ENCODE measurements at places on chromosomes 2 and 18.
A peak's percentile ranks its signal among the peaks of the same experiment; 100 is the strongest.

GRCh38 chr2:7618031-7618430 is 700.8 kb downstream of the RNF144A start:
- no peak for DNase-seq

- no peak for DNase-seq
Measured at GRCh38 chr2:1941556-1941955, 197.2 kb upstream of the PXDN start.

- DNase-seq, result no peak
Measured at GRCh38 chr2:138829326-138829919, 49.2 kb upstream of the NXPH2 start.

GRCh38 chr2:55296393-55296792 is 27.4 kb upstream of the MTIF2 start:
- DNase-seq, result no peak

GRCh38 chr2:192277494-192278109 is 82.9 kb upstream of the TMEFF2 start:
- no peak for DNase-seq

DNA sequence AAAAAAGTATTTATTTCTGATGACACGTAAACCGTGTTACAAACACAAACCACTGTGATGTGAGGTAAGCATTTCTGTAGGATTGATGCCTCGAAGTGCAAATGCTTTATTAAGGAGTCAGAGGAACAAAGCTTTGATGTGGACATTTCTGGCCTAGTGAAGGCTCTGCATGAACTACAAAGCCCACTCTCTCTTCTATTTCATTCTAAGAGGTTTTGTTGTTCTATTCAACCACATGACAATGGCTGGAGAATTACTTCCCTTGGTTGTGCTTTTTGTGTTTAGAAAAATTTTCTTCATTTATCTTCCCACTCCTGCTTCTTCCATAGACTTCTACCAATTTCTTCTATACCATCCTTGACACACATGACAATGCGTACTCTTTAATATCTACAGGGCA is 125.7 kb upstream of the CCDC195 start:
- no peak for DNase-seq

GRCh38 chr2:127471286-127471988 is 53.2 kb downstream of the PROC start:
- no peak for DNase-seq

GRCh38 chr18:38035193-38035592 is 469.6 kb upstream of the CELF4 start:
- DNase-seq, result no peak

- DNase-seq, result no peak
Measured at GRCh38 chr2:140256080-140256479, 1475.9 kb upstream of the NXPH2 start.

DNA sequence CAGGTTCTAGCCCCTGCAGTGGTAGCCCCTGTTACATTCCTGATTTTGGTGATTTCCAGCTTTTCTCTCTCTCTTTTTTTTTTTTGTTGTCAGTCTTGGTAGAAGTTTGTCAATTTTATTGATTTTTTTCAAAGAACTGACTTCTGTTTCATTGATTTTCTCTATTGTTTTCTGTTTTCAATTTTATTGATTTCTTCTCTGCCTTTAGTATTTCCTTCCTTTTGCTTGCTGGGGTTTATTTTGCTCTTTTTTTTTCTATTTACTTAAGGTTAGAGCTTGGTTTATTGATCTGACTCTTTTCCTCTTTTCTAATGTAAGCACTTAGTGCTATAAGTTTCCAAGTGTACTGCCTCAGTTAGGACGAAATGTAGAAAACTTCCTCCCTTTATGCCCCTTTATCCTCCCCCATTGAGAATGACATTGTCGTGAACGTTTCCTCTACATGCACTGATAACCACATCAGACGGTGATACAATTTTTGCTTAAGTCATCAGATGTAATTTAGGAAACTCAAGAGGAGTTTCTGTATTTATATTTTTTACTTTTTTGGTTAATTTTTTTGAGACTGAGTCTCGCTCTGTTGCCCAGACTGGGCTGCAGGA is 81.1 kb upstream of the HS6ST1 start:
- no peak for DNase-seq

GRCh38 chr2:20579866-20580265 is 71.0 kb downstream of the HS1BP3 start:
- DNase-seq, result no peak

DNA sequence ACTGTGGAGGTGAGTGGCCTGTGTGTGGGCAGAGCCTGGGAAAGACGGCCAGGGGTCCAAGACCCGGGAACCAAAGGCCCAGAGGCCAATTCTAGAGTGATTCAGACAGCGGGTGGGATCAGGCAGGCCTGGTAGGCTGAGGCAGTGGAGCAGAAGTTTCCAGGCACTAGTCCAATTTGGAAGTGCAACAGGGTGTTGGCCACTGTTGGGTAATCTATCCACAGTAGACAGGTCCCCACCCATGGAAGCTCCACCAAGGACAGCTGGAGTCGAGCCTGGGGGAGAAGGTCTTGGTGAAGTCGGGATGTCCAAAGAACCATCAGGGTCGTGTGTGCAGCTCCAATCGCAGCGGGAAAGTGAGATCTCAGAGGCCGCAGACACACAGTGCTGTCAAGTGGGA is 125.8 kb upstream of the COPS8 start:
- no peak for DNase-seq

GRCh38 chr2:150981826-150982225 is 279.8 kb downstream of the RBM43 start:
- DNase-seq, result peak; percentile 17

DNA sequence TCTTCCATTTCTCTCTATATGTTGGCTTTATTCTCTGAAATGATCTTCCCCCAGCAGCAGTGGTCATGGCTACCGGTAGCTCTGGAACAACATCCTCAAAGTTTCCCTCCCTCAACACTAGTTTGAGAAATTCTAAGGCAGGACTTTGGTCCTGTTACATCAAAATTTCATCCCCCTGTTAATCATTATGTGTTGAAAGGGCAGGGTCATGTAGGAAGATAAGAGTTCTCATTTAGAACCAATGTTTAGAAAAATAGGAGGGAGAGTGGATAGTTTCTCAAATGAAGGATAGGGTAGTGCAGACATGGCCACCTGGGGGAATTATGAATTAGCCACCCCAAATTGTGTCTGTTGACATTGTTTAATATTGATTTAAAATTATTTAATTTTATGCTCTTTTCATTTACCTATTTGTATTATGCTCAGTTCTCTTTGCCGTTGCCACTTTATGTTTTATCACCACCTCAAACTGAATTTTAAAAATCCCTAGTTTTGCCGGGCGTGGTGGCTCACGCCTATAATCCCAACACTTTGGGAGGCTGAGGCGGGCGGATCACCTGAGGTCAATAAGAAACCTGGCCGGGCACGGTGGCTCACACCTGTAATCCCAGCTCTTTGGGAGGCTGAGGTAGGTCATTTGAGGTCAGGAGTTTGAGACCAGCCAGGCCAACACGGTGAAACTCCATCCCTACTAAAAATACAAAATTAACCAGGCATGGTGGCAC is 22.3 kb downstream of the EML4 start:
- DNase-seq, result no peak

DNA sequence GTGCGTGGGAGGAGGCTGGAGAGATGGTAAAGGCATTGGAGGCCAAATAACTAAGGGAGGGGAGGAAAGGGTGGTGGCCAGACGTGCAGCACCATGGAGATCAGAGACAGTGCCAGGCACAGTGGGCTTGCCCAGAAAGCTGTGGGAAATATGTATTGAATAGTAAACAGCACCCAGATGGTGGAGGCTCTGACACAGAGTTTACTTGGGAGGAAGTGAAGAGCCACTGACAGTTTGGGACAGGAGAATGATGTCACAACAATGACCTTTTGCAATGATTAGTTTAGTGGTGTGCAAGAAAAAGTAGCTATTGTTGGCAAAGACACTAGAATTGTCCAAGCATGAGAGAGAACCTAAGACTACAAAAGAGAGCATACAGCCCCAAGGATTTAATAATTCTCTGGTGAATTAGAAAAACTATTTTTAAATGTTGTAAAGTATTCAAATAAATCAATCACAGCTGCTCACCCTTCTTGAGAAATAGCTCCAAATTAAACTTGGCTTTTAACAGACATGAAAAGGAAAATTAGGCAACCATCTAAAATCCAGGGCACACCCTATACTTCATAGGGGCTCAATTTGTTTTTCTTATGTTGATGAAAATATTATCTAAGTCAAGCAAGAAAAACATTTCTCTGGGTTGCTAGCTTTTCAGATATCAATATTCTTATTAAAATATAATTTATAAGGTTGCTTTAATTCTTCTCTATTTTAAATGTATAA is 458.7 kb upstream of the HNRNPA3 start:
- DNase-seq, result no peak

GRCh38 chr2:239150125-239151011 is 250.5 kb downstream of the HDAC4 start:
- no peak for DNase-seq

DNA sequence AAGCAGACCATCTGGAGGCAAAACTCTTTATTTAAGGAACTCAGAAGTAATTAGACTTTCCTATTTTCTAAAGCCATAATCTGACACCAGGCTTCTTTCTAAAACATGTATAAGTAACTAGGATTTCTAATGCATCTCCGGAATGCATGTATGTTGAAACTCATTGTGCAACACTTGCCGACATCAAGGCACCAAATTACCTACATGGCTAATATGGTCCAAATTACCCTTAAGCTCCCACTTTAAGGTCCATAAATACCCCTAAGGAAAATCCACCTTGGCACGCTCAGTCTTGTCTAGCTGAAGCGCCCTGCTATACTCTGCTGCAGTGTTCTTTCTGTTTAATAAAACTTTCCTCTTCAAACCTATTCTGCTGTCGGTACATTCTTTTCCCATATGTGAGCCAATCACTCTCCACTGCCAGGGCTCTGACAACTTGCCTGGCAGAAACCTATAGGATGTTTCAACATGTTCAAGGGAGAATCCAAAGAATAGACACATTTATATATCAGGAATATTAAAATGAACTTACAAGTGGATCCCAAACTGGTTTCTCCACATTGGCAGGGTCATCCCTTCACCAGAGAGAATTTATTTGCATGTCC is 171.9 kb downstream of the GALNT1 start:
- DNase-seq, result no peak

- no peak for DNase-seq
Measured at GRCh38 chr2:64311191-64311910, 142.6 kb upstream of the LGALSL start.

- no peak for DNase-seq
Measured at GRCh38 chr18:55093295-55093694, 134.0 kb upstream of the CCDC68 start.

Data from non-pigmented ciliary epithelial cell (primary cell).